T-helper 17 cell (primary cell): ENCODE measurements at places on chromosomes 6 and 20. TPM values are rescaled to one million over a fixed set of nuclear protein-coding genes. Genes with fewer than 3 reads are reported as not detected.
A peak's percentile ranks its signal among the peaks of the same experiment; 100 is the strongest.

DNA sequence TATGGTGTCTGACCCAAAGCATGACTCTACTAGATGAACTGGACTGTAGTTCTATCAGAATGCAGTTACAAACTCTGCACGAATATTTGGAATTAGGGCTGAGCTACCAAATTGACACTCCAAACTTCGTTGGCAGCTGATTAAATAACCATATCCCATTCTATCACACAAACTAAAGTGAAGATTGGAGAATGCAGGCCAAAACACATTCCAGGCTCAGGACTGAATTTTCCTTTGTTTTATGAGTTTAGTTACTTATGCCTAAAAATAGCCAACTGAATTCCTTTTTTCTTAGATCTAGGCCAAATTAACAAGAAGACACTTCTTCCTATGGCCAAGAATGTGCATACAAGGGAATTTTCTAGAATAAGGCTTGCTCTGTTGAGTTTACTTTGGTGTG is 9.7 kb upstream of the KIAA0408 start:
- no peak overlapping the region for H3K27ac ChIP-seq
- peaks cover 2% of the 10 kb centered on the region for H3K4me1 ChIP-seq
- peaks cover 7% of the 10 kb centered on the region for H3K36me3 ChIP-seq
- no peak for DNase-seq
- no peak overlapping the region for H3K4me3 ChIP-seq

Gene EDN3
- 1.0 TPM for total RNA-seq

Gene NKX2-2
- not detected for total RNA-seq

DNA sequence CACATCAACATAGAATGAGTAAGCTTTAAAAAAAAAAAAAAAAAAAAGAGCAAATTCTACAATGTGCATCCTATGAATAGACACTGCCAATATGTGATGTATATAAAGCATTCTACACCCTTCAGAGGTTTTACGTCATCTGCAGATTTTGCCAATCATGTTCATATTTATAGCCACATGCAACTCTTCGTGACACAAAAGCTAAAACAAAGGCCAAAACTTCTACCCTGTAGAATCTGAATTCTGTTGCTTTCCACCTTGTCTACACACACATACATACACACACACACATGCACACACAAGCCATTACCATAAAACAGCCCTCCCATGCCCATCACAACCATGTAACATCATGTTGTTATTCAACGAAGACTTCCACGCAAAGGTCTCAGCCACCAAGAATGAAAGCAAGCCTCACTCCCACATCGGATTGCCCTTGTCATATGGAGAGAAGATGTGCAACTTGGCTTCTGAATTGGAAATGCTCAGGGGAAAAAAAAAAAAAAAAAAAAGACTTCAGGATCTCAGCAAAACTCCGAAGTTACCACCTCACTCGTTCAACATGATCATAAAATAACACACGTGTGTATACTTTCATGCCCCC is 479.4 kb upstream of the JARID2 start:
- H3K36me3 ChIP-seq, result no peaks in the 10 kb centered on the region
- H3K27ac ChIP-seq, result no peak overlapping the region
- no peak for DNase-seq
- H3K4me1 ChIP-seq, result peaks cover 4% of the 10 kb centered on the region

Gene TBC1D7
- 12.4 TPM for total RNA-seq

Gene DAAM2
- total RNA-seq, result not detected

DNA sequence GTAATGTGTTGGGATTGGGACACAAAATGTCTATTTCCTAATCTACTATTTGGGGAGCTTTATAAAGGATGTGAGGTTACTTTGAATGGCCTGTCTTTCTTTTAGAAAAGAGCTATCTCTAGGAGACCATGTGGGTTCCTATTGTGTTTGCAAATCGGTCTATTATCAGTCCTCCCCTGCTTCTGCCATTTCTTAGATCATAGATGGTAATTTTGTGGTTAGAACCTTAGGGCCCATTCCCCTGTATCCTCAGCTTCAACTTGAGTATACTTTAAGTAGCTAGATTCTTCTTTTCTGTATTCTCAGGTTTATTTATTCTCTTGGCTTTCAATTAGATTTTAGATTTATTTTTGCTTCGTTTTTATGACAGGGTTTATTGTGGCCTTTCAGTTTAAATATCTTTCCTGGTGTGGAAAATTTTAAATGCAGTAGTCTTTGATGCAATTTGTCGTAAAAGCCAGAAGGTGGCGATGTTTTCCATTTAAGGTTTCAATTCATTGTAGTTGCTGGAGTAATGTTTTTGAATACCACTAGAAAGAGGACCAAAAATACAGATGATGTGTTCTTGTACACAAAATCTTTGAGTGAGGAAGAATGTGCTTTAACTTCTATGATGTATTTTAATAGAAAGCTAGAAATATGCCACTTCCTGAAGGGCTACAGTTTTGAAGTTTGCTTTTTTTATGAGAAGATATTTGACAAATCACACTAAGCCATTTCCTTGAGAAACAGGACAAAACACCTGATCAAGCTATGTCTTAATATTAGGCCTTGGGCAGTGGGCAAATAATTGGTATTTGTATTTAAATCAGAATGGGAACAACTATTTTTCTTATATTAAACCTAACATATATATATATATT is 20.3 kb downstream of the TBPL1 start:
- no peak overlapping the region for H3K4me3 ChIP-seq
- H3K27ac ChIP-seq, result peak overlapping the region; percentile 47
- DNase-seq, result no peak

Gene RUNX2
- 50.8 TPM for total RNA-seq

DNA sequence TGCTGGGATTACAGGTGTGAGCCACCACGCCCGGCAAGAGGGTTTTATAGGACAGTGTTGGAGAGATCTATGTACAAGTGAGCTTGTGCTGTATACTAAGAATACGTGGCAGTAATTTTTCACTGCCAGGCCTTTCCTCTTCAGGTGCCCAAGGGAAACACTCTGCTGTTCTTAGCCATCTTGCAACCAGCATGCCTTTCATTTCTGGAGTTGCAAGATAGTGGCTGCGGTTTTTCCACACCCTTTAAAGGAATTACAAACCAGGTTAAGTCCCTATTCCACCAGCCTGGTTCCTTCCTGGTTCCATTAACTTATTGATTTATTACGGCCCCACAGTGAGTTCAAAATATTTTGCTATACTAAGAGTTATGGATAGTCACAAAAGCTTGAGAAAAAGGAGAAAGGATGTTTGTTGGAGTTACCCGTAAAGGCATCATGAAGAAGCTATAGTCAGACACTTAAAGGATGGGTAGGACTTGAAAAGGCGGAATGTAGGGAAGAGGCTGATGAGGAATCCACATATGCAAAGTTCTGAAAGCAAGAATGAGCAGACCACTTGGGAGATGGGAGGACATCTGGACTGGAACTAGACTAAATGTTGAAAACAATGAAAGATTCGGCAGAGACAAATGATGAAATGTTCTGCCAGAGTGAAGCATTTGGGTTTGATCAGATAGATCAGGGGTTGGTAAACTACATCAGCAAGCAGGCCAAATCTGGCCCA is 61.4 kb upstream of the ASIP start:
- no peaks in the 10 kb centered on the region for H3K36me3 ChIP-seq
- H3K4me3 ChIP-seq, result no peak overlapping the region
- peaks cover 2% of the 10 kb centered on the region for H3K4me1 ChIP-seq
- peaks cover 26% of the 10 kb centered on the region for H3K27me3 ChIP-seq

GRCh38 chr6:168711049-168711640 is 270.2 kb downstream of the SMOC2 start:
- no peaks in the 10 kb centered on the region for H3K36me3 ChIP-seq
- H3K27me3 ChIP-seq, result peaks cover 8% of the 10 kb centered on the region
- H3K4me1 ChIP-seq, result no peaks in the 10 kb centered on the region
- no peak for DNase-seq
- no peak overlapping the region for H3K27ac ChIP-seq

DNA sequence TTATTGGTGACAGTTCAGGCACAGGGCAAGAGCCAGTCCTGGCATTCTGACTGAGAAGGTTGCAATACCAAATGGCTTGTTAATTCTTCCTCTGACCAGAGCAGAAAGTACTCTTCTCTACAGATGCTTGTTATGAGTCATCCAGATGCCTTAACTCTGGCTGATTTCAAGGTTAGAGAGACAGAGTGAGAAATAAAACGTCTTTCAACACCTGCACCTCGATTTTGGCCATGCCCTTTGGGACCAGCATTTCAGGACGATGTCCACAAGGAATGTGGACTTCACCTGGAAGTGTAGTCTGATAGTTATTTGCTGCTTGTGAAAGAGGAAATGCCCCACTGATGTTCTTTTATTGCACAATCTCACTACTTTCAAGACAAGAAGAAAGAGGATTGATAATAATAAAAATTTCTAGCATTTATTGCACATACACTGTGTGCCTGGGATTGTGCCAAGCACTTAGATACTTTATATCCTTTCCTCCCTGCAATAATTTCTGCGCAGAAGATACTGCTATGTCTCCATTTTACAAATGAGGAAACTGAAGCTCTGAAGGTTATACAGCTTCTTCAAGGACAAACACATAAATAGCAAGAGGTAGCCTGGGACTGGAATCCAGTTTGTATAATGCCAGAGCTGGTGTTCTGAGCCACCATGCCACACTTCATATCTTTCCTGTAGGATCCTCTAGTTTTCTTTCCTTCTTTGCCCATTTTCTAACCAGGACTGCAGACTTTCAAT is 33.5 kb upstream of the MCM3 start:
- H3K27ac ChIP-seq, result peak overlapping the region; percentile 6
- no peak for DNase-seq
- no peaks in the 10 kb centered on the region for H3K36me3 ChIP-seq
- H3K4me1 ChIP-seq, result peaks cover 12% of the 10 kb centered on the region
- H3K27me3 ChIP-seq, result no peaks in the 10 kb centered on the region

GRCh38 chr6:117677553-117678141 is 2.4 kb downstream of the NUS1 start:
- peak overlapping the region; percentile 90 for H3K27ac ChIP-seq
- no peaks in the 10 kb centered on the region for H3K27me3 ChIP-seq
- no peak for DNase-seq
- peaks cover 60% of the 10 kb centered on the region for H3K4me1 ChIP-seq
- peaks cover 2% of the 10 kb centered on the region for H3K36me3 ChIP-seq

- no peak for DNase-seq
- peak overlapping the region; percentile 96 for H3K27ac ChIP-seq
- peaks cover 8% of the 10 kb centered on the region for H3K27me3 ChIP-seq
- H3K4me1 ChIP-seq, result peaks cover 74% of the 10 kb centered on the region
Measured at GRCh38 chr6:137875058-137875520, 8.0 kb downstream of the TNFAIP3 start.
